ENCODE measurements at places on chromosomes 2 and 18.

DNA sequence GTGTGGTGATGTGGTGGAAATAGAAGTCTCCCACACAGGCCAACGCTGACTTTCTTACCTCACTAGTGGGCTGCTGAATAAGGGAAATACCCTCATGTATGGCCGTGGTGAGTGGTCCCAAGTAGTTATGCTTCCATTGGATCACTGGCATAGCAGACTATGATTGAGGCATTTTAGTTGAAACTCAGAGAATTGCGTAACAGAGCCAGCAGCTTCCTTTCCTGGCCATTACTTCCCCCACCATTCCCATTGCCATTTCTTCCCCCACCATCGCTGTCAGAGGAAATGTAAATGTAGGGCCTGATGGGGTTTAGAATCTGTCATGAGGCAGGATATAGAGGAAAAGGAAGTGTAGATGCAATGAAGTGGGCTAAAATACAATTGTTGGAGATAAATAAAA lies 209.5 kb downstream of the KCNH7 start:
- no peak for DNase-seq

GRCh38 chr2:190530248-190530900 lies 4.1 kb downstream of the NEMP2 start:
- DNase-seq = no peak

DNA sequence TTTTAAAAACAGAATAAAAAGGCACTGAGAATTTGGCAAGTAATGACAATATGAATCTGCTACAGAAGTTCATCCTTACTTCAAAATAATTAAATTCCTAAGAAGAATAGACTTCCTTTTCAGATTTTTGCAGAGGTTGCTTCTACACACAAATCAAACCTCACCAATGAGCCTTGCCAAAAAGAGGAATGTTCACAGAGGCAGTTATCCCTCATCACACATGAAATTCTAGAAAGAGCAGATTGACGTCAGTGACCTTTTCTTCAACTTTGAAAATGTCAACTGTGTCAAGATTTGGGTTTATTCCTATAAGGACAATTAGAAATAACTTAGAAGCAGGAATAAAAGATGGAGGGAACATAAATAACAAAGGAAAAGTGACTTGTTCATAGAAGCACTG lies 64.6 kb downstream of the MBD2 start:
- no peak for DNase-seq

DNA sequence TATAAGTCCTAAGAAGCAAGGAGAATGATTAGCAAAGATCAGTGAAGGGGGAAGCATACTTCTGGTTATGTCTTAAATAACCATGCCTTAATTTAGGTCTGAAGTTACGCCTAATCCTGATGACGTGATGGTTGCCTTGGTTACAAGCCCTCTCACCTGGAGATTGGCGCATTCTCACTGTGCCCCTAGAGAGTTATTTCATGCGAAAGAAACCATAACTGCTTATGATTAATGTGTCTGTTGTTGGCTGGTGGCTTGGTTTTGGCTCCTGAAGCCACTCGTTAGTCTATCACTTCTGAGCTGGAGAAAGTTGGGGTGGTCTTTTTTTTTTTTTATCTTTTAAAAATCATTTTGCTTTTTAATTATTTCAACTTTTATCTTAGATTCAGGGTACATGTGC lies 47.0 kb downstream of the TNFRSF11A start:
- DNase-seq = no peak

- DNase-seq = no peak
Observed at GRCh38 chr2:77839102-77839501, 316.9 kb upstream of the LRRTM4 start.

DNA sequence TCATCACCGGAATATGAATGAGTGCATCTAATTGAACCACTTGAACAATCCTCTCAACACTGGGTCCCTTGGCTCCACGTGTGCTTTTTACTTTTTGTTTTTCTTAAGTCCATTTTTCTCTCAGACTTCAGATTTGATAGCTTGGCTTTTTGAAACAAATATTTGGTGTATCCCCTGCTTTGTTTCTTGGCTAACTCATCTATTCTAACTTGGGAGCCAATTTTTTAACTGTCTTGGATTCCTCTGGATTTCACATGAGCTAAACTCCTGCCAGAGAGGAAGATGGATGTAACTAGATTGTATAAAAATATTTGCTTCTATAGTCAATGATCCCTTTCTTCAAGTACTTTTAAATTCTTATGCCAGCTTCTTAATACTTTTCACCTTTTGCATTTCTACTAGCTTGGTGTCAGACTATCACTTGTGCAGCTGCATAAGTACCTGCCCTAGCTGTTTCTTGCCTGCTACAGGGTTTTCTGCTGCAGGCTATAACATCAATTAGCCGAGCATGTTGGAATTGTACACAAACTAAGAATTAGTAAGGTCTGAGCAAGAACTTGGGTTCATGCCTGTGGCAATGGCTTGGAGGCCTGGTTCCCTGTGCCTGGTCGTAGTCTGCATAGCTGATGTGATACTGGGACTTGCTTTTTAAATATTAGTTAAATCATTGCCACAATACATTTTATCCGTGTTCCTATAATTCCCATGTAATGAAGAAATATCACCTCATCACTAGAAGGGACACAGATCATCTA lies 281.5 kb downstream of the EN1 start:
- DNase-seq = no peak

DNA sequence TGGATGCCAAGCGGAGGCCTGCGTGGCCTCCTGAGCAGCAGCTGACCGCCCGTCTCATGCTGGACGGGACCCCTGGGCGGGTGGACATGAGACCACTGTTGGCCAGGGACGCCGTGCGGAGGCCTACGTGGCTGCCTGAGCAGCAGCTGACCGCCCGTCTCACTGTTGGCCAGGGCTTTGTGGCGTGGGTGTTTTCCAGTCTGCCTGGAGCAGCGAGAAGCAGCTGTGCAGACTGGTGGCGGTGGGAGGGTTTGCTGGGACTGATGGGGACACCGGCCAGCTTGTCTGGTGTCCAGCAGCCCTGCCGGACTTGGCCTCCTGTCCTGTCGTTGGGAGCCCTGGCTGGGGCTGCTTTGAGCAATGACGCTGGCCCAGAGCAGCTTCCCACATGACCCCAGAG lies 5.8 kb upstream of the D2HGDH start:
- no peak for DNase-seq

DNA sequence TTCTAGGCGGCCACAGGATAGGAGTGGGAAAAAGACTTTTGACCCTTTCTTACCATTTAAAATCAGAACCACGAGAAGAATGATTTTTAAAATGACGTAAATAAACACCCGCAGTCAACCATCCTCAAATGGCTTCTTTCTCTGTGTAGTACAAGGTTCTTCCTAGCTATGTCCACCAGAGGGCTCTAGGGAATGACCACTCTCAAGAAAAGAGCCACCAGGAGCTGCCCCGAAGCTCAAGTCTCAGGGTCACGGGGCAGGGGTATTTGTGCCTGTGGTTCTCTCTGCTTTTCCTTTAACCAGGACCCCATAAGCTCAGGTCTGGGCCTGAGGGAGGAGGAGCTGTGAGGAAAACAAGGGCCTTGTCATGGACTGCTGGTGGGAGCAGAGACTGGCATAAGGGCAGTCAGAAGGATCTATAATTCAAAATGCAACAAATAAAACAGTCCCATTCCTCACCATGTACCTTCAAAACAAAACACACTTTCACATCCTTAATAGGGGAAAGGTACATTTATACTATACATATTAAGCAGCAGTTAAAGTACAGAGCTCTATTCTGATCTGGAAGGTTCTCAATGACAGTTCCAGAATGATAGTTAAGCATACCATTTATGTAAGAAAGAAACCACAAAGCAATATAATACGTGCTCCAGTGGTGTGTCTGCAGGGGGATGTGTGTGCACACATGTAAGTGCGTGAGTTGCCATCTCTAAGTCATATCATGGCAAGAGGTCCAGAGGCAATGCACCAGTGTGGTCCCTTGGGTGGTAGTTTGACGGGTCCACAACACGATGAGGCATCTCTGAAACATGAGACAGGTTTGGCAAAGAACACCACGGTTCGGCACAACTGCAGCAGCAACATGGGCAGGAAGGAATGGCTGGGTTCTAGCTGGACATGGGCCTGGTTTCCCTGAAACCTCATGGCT lies 18.6 kb downstream of the LYPD1 start:
- no peak for DNase-seq

DNA sequence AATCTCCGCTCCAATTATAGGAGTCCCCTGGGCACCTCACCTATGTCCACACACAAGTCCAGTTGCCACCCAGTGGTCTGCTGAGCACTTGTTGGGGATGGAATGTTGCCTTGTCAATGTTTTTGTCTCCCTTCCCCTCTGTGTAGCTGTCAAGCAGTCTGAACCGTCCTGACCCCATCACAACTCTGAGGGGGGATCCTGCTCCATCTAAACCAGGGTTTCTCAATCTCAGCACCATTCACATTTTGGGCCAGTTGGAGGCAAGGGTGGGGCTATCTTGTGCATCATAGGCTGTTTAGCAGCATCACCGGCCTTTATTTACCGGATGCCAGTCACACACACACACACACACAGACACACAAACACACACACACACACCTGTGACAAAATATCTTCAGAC lies 53.0 kb downstream of the CYP26B1 start:
- DNase-seq = no peak

DNA sequence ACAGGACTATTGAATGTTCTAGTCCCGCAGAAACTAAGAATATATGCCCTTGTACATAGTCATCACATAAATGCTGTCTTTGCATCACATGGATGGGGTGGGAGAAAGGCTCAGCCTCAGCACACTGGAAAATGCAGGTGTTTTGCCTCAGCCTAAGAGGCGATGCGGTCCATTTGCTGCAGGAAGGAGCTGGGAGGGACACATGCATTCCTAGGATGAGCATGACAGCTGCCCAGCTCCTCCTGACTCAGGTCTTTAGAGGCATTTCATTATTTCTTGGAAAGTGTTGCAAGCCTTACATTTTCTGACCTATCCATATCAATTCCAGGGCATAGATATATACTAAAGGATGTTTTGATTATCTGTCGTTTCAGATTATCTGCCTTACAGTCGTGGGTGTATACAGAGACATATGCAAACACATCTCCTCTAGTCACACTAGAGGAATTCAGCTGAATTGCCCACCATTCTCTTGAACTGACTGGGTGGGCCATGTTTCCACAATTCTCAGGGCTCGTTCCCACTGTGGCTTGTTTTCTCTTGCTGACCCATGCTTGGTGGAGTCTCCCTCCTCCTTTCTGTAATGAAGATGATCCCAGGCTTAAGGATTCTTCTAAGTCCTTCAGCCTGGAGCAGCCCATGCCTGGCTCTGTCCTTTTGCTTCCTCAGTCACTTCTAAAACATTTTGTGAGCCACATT lies 156.9 kb downstream of the SETBP1 start:
- no peak for DNase-seq

GRCh38 chr2:10377052-10377746 lies 70.9 kb downstream of the ODC1 start:
- no peak for DNase-seq

- no peak for DNase-seq
Observed at GRCh38 chr2:241547781-241548450, 10.6 kb upstream of the BOK start.
